HFFc6 (cell line): ENCODE measurements at places on chromosomes 6 and 20. TPM values are rescaled to one million over a fixed set of nuclear protein-coding genes. Genes with fewer than 3 reads are reported as not detected.
A peak's percentile ranks its signal among the peaks of the same experiment; 100 is the strongest.

DNA sequence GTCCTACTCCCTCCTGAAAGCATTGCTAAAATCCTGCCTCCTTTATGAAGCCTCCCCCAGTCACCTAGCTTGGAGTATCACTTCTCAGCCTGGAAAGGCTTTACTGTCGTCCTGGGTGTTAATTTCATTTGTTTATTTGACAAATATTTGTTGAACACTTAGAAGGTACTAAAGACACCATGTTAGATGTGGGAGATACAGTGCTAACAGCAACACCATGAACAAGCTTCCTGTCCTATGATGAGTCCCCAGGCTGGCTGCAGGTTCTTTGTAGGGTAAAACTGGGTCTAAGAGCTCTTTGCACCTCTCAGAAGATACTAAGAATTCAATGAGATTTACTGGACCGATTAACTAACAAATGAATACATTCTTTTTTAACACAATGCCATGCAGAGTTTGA lies 109.2 kb upstream of the TMEM170B start:
- no peak for DNase-seq

DNA sequence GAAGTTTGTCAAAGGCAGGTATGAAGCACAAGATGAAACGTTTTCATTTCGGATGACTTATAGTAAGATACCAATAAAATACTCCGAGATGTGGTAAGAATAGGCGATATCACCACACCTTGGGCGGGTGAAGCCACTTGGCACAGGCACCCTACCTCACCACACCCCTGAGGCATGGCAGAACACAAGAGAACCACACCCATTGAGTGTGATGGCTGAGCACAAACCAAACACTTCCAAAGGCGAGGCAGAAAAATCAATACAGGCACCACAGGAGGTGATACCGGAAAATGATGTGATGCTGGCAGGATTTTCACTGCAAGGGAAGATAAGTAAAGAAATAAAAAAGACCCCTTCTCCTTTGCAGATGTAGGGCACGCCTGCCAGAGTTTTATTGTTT lies 332.9 kb upstream of the PRDM1 start:
- DNase-seq, result no peak

OPRL1 gene
- 0.46 and 1.1 TPM in 2 replicates for total RNA-seq

MOG gene
- not detected in 3 replicates for total RNA-seq

DNA sequence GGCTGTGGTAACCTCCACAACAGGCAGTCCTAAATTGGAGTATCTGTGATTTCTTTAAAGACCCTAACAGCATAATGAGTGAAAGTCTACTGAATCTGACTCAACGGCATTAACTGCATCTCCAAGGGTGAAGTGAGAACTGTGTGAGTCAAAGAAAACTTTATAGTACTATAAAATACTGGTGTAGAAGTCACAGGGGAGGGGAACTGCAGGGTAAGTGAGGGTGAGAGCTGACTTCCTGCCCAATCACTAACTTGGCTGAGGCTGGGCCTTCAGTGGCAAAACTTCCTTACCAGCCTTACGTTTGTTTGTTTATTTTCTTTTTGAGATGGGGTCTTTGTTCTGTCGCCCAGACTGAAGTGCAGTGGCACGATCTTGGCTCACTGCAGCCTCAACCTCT lies 109.8 kb downstream of the PTPRK start:
- DNase-seq, result no peak

DNA sequence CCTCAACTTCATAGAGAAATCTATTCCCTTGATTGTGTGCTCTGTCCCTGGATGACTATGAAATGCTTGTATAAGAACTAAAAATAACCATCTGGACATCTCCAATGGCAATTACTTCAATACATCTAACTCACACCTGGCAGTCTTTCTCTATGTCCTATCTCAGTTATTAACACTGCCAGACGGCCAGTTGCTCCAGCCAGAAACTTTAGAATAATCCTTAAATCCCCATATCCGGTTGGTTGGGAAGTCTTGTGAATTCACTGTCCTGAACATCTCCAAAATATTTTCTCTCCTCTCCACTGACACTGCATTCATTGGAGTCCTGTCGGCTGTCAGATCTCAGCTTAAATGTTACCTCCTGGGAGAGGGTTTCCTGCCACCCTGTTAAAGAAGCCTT lies 12.2 kb upstream of the LAMA2 start:
- DNase-seq, result no peak

- DNase-seq, result peak; percentile 43
Observed at GRCh38 chr6:3838992-3839867, 9.9 kb upstream of the FAM50B start.

PDE7B gene
- 0.83 to 5.4 TPM (median 1.2 TPM) in 3 replicates for total RNA-seq

CENPW gene
- 24.0 to 52.1 TPM (median 43.1 TPM) in 3 replicates for total RNA-seq

TFAP2A gene
- total RNA-seq, result 67.4 to 85.5 TPM (median 78.5 TPM) in 3 replicates

GRCh38 chr20:61979090-61979489 lies 86.6 kb downstream of the TAF4 start:
- DNase-seq, result no peak
